Kidney (tissue), 22 donors: ENCODE measurements at places on chromosomes 3 and 15. TPM values are rescaled to one million over a fixed set of nuclear protein-coding genes. Genes with fewer than 3 reads are reported as not detected.

The EXD1 gene
- total RNA-seq: not detected

The GPR156 gene
- total RNA-seq: 0.50 TPM

The ASB14 gene
- total RNA-seq: not detected

The PCBP4 gene
- total RNA-seq: 31.7 TPM

The SPSB4 gene
- 0.57 TPM for total RNA-seq

The THRB gene
- 17.2 TPM for total RNA-seq

The LRRIQ4 gene
- not detected for total RNA-seq

The TOPAZ1 gene
- not detected for total RNA-seq

The CCR9 gene
- 0.22 TPM for total RNA-seq

The NANOGP8 gene
- total RNA-seq: 1.3 TPM

The CHST13 gene
- total RNA-seq: 3.3 TPM

The KCNMB3 gene
- total RNA-seq: 3.7 TPM

The IGF2BP2 gene
- total RNA-seq: 26.9 TPM

The ADAMTS9 gene
- total RNA-seq: 117 TPM

The TP63 gene
- 1.1 TPM for total RNA-seq

The PDZRN3 gene
- total RNA-seq: 13.2 TPM

- no peak for DNase-seq
These were observed 26.3 kb downstream of the DZIP1L start for GRCh38 chr3:138089091-138089490.

GRCh38 chr3:142863930-142864920, 24.7 kb downstream of the PCOLCE2 start:
- DNase-seq: no peak

- DNase-seq: no peak
These were observed 103.6 kb downstream of the ECT2 start for GRCh38 chr3:172853921-172854666.

GRCh38 chr15:65263313-65263712, 23.4 kb downstream of the PARP16 start:
- no peak for DNase-seq

DNA sequence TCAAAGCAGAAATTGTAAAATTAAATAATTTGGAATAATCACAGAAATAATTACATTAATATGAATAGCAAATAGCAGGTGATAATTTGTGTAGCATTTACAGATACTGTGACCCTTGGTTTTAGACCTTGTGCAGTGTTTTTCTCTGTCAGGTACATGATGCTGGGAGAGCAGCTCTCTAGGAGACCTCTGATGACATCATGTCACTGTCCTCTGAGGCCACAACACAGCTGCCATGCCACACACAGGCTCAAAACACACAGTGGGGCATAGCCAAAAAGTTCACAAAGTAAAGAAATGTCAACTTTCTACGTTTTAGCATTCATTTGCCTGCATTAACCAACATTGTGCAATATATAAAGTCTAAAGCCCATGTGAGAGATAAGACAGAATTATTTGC, 71.8 kb upstream of the ZBTB20 start:
- DNase-seq: no peak

- DNase-seq: no peak
These were observed 173.1 kb downstream of the POTEB3 start for GRCh38 chr15:21267226-21267625.

DNA sequence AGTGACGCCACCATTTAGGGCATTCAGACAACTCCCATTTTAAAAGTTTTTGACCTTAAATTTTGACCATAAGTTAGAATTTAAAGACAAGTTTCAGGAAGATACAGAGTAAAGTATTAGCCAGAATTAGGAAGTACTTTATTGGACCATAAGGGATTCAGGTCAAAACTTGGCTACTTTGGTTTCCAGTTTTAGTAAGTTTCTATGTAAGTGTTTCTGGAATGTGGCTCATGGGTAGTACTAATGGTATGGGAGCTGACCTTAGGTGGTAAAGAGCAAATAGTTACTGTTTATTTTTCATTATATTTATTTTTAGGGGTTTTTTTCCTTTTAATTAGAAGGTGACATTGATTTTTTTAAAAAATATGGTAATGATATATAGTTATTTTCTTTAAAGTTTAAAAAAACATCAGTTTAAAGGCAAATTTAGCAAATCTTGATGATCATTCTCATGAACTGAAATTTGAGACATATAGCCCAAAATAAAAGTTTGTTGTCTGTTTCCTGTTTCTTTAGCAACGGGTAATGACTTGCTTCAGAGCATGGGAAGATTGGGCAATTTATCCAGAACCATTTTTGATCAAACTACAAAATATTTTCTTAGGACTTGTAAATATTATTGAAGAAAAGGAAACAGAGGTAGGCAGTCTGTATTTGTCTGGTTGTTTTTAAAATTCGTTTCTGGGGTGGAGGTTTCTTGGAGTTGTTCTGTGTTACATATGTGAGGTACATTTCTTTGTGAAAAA, 34.3 kb downstream of the U2SURP start:
- no peak for DNase-seq

GRCh38 chr15:38665586-38666305, 101.1 kb upstream of the RASGRP1 start:
- DNase-seq: no peak

- no peak for DNase-seq
These were observed 44.5 kb downstream of the LIMD1 start for GRCh38 chr3:45639044-45639392.

DNA sequence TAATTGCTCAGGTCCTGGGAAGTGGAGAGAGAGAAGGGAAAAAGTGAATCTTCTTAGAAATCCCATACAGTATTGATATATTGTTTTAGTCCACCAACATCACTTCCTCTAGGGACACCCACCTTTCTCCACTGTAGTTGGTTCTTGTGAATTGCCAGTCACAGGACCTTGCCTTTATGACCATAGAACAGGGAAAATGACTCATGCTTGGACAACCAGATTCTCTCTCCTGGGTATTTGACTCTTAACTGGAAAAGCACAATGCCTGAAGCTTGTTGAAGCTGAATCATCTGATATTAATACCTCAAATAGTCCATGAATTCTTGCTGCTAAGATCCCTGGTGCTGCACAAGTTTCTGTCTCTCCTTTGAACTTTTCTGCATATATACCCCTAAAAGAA, 32.5 kb upstream of the DCLK3 start:
- DNase-seq: no peak

GRCh38 chr15:38205526-38206272, 46.9 kb upstream of the SPRED1 start:
- no peak for DNase-seq

DNA sequence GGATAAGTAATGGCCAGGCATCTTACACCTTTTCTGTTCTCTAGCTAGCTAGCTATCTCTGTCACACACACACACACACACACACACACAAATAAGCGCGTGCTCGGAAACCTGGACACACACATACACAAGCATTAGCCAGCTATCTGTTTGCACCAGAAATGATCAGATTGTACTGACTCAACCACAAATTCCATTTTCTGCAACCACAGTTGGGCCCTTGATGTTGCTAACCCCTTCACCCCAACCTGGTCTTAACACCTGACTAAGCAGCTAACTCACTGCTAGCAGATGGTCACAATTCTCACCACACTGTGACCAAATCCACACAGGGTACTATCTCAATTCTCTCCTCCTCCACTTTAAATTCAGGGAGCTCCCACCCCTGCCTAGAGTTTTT, 183.0 kb upstream of the THBS1 start:
- no peak for DNase-seq

GRCh38 chr3:24508423-24508839, 13.8 kb upstream of the THRB start:
- no peak for DNase-seq

GRCh38 chr3:41141433-41142167, 57.7 kb upstream of the CTNNB1 start:
- DNase-seq: no peak

GRCh38 chr3:27281671-27282150, 87.5 kb downstream of the NEK10 start:
- no peak for DNase-seq

DNA sequence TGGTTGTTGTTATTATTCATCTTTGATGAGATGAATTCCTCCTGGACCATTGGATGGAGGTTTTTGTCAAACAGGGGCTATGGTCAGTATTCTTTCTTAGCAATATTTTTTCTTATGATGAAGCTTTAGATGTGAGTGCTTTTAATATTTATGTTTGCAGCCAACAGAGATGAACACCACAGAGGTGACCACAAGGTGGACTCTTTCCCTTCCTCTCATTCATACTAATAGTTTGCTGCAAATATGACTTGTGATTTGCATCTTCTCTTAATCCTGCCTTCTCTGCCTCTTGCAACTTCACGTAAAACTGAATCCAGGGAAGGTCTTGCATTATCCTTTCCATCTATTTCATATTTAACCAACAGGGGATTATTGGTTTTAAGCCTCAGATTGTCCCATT, 473.1 kb upstream of the UBE2E2 start:
- DNase-seq: no peak

- DNase-seq: no peak
These were observed 13.8 kb downstream of the PROK2 start for GRCh38 chr3:71771126-71771525.

GRCh38 chr3:150847433-150847832, 57.8 kb downstream of the MINDY4B start:
- no peak for DNase-seq

DNA sequence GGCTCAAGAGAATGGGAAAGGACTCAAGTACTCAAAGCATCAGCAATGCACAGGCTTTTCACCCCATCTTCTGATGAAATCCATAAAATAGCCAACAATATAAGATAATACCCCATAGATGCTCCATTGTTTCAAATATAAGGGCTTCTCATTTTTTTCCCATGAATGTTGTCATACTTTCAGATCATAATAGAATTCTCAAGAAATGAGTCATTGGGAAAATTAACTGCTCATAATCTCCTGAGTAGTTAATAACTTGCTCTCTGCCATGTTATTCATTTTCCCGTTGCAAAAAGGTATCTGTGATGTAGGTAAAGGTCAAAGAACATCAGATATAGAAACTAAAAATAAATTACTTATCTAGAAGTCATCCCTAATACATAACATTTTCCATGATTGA, 121.9 kb downstream of the NSUN3 start:
- no peak for DNase-seq

GRCh38 chr3:18237251-18238005, 187.7 kb downstream of the SATB1 start:
- no peak for DNase-seq

- DNase-seq: peak; percentile 56
These were observed 91.1 kb downstream of the MINAR1 start for GRCh38 chr15:79523266-79523665.

GRCh38 chr3:123725652-123726400, 141.0 kb upstream of the HACD2 start:
- no peak for DNase-seq

GRCh38 chr15:32683906-32684584, 33.8 kb upstream of the GREM1 start:
- DNase-seq: no peak

DNA sequence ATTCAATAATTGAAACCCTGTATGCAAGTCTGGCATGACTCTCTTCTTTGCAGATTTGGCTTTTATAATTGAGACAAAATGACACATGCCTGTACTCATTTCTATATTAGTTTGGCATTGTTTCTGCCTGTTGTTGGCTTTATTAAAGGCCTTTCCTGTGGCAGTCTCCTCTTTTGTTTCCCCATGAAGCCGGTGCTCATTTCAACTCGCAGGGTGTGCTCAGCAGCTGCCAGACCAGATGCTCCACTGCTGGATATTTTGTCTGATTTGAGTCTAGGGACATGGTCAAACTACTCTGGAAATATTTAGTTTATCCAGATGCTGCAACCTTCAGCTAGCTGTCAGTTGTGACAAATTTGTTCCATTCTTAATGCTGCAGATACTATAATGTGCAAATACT, 445.3 kb downstream of the NAALADL2 start:
- no peak for DNase-seq

- DNase-seq: no peak
These were observed 30.1 kb upstream of the TFRC start for GRCh38 chr3:196111939-196112386.

DNA sequence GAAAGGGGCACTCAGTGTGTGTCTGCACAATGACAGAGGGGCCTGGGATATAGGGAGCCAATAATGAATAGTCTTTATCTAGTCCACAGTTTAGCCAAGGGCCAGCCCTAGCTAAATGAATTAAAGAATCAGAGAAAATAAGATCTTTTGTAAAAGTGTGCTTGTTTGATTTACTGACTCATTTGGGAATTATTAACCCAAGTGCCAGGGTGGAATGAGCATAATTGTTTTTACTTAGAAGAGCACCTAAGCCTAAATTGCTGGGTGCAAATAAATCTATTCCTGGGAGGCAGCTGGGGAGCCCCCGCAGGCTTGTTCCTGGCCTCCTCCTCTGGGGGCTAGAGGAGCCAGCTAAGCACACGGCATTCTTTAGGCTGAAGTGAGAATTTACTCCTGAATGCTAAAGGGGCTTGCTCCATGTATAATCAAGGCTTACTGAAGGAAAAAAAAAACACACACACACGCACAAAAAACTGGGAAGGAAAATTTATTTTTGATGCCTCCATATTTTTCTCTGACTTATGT, 405.3 kb upstream of the SUCLG2 start:
- DNase-seq: peak; percentile 46

DNA sequence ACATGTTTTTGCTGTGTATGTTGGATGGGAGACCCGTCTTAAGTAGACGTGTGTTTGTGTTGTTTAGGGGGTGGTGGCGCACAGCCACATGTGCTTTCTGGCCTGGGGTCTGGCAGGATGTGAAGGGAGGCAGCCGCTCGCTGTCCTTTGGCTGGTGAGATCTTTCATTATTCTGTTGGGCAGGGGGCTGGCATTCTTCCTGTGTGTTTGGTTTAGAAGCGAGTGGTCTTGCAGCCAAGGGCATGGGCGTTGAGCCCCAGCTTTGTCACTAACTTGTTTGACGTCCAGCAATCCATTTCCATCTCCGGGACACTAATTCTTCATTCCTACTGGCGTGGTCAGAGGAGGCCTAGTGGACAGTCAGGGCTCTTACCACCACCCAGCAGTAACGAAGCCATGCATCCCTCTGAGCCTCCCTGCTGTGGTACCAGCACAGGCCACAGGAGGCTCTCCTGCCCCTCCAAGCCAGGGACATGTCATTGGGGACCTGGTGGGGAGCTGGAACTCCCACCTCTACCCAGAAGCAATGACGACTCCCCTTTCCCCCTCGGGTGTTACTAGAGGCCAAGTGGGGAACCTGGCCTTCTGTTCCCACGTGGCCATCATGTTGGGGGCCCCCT, 10.7 kb downstream of the THSD4 start:
- no peak for DNase-seq

DNA sequence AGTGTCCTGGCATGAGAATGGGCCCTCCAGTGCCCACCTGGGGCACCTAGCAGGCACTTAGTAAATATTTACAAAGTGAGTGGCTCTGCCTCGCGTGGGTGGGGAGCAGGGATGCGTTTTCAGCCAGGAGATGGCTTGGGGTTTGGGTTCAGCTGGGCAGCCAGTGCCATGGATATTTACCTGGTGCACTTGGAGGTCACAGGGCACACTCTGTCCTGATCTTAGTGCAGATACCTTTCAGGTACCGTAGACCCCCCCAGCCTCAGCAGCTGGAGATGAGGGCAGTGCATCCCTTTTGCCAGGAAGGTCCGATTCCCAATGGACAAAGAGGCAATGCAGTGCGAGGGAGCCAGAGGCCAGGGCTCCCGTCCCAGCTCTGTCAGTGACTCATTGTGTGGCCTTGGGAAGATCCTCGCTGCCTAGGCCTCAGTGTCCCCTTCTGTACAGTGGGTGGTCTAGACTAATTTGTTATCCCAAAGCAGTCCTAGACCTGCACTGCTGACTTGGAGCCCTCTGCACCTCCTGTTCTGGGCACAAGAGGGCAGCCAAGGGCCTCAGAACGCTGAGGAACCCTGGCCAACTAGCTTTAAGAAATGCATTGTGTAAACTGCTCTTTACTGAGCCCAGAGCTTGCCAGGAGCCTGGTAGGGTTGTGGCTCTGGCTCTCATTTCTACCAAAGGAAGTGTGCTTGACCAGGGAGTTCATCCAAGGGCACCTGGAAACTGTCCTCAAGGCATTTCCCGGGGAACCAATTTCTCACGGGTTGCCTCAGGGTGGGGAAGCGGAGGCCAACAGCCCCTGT, 16.0 kb downstream of the HDAC11 start:
- DNase-seq: peak; percentile 87
